Activated gamma-delta T cell treated with anti-CD3 and anti-CD28 coated beads, Interleukin-2, amount 50 U/mL, for 16 hours (primary cell): ENCODE measurements at places on chromosomes 7 and 10.

DNA sequence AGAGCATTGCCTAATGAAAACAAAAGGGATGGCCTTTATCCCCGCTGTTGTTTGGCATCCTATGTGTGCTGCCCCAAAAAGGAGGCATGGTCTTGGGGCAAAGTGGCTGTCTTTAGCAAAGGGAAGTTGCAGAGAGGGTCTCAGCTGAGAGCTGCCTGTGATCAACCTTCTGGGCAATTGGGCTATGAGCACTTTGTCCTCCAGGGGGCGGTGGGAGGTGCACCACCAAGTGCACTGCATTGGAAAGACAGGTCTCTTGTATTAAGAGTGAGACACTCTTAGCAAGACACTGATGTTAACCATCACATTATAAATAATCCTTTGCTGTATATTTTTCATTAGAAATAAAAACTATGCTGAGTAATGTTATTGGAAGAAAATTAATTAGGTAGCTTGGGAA lies 314.8 kb downstream of the POM121L12 start:
- no peak for DNase-seq

GRCh38 chr10:31263903-31264302 lies 55.1 kb upstream of the ZEB1 start:
- DNase-seq, result no peak

DNA sequence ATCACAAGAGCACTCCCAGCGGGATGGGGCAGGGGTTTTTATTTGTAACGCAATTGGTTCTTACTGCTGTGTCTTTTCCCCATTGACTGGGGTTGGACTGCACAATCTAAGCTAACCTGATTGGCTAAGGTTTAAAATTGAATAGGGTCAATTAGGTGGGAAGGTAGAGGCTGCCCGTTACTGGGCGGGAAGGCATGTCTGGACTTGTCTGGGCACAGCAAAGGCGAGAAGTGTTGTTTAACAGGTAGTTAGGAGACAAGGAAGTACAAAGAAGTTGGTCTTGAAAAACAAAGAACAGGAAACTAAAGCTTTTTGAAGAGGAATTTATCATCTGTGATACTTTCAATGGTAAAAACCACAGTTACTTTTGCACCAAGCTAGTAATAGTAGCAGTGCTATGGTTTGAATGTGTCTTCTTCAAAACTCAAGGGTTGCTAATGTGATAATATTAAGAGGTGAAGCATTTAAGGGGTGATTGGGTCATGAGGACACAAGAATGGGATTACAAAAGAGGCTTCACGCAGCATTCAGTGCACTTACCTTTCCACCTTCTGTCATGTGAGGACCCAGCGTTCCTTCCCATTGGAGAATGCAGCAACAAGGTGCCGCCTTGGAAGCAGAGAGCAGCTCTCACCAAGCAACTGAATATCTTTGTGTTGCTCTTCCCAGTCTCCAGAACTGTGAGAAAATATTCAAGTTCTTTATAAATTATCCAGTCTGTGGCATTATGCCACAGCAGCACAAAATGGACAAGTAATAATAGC lies 875.5 kb upstream of the SORCS1 start:
- no peak for DNase-seq

- DNase-seq, result no peak
Observed at GRCh38 chr10:58565271-58565670, 52.6 kb downstream of the BICC1 start.

DNA sequence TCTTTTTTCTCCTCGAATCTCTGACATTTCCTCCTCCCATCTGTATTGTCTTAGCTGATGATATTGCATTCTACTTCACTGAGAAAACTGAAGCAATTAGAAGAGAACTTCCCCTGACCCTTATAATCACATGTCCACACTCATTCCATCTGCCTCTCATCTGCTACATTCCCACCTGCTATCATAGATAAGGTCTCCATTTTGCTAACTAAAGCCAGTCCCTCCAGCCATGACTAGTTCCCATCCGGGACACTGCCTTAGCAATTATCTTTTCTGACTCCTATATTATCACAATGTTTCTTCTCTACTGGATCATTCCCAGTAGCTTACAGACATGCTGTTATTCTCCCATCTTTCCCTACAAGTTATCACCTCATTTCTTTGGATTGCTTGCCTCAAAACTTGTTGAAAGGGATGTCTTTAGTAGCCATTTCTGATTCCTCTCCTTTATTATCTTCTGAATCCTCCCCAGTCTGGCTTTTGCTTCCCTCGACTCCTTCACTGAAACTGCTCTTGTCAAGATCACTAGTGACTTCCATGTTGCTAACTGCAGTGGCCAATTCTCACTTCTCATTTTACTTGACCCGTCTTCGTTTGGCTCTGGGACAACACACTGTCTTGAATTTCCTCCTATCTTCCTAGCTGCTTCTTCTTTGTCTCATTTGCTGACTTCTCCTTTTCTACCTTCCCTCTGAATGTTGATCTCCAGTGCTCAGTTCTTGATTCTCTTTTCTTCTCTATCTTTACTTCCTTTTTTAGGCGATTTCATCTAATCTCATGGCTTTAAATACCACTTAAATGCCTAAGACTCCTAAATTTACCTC lies 35.9 kb downstream of the FZD1 start:
- no peak for DNase-seq

- no peak for DNase-seq
Observed at GRCh38 chr10:130018730-130019185, 54.7 kb upstream of the EBF3 start.

DNA sequence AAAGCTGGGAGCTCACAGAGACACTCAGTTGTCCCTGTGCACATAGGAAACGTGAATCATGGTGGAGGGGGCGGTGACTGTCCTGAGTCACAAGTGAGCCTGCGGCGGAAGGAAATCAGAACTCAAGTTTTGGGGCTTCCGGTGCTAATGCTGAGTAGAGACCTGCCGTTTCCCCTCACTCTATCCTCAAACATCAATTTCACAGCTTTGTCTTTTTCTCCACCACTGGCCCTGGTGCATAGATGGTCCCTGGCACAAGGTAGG lies 21.9 kb downstream of the ADCYAP1R1 start:
- no peak for DNase-seq

DNA sequence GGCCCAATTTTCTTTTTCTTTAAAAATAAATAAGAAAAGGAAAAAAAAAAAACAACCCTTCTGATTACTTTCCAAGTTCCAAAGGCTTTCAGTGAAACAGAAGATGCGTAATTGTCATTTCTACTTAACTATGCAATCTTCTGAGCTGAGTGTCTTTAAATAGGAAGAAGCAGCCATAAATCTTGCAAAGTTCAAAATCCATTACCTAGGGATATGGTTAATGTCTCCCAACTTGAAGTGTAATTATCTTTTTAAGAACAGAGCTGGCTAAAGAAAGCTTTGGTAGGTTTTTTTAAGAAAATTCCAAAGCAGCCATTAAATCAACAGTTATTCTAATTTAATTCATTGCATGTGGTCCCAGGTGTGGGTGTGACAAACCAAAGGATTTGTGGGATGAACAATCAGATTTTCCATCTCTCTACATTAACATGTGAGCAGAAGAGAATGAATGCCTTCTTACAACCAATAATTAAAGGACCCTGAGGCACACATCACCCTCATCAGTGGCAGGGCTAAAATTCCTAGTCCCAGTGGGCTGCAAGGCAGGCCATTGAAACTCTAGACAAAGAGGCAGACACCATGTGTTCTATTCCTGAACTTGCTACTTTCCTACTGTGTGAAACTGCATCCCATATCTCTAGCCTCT lies 419.2 kb downstream of the REEP3 start:
- DNase-seq, result no peak

GRCh38 chr7:90951229-90951628 lies 313.0 kb upstream of the FZD1 start:
- DNase-seq, result no peak

DNA sequence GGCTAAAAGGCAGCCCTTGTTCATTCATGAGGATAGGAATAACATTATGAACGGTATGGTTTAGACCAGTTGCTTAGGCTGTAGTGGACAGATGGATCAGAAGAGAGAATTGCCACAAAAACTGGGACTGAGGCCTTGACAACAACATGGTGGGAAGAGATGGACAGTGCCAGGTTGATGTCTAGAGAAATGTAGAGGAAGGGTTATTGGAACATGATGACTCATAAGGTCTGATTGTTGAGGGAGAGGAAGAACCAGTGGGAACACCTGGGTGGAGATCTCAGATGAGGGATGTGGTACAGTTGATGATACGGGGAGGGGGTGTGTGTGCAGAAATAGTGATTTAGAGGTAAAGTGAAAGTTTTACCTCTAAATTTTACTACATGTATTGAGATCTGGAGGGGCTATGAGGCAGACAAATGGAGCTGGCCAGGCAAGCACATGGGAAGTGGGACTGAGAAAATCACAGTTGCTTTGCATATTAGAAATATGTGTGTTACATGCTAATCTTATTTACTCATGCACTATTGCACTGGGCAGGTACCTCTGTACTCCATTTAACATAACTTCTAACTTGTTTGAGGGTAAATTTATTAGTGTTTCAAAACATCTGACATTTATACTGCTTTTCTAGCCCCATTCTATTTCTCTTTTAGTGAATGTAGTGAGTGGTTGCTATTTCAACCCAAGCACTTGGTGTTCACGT lies 65.6 kb downstream of the PLCE1 start:
- no peak for DNase-seq

DNA sequence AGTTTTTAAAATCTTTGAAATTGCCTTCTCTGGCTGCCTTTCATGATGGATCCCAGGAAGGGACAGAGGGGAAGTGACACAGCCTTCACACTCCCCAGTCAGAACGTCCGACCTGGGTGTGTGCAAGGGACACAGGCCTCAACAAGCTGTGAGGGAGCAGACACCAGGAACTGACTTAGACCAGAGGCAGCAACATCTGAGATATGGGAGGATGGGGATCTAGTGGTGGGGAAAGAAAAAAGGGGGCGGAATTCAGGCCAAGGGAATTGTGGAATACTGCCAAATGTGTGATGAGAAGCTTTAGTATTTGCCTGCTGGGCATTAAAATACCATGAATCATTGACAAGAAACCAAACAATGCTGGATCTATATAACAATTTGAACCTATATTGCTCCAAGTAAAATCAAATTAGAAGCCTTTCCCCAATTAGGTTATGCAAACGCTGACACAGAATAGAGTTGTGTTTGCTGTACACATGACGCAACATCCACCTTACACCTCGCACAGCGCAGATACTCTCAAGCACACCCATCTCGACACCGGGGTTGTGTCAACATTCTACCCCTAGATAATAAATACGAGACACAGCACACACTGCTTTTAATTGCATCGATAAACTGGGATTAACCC lies 17.2 kb upstream of the MNX1 start:
- no peak for DNase-seq

GRCh38 chr10:96902731-96903358 lies 70.7 kb downstream of the LCOR start:
- DNase-seq, result no peak

GRCh38 chr7:26688936-26689506 lies 175.4 kb downstream of the SKAP2 start:
- no peak for DNase-seq

DNA sequence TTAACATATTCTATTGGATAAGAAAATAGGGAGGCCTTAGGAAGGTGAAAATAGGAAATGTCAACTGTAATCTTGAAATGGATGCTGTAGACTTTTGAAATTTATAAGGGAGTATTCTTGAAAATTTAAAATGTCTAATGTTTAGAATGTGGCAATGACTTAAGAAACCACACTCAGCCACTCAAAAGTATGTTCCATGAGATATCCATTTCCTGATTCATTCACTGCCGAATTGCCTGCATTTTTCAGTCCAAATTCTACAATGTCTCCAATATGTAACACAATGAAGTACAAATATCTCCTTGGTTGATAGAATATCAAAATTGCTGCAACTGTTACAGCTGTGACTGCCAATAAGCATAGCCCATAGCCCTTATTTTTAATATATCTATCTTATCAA lies 25.9 kb downstream of the PRKG1 start:
- no peak for DNase-seq

- no peak for DNase-seq
Observed at GRCh38 chr10:48763403-48763965, 78.8 kb downstream of the WDFY4 start.

DNA sequence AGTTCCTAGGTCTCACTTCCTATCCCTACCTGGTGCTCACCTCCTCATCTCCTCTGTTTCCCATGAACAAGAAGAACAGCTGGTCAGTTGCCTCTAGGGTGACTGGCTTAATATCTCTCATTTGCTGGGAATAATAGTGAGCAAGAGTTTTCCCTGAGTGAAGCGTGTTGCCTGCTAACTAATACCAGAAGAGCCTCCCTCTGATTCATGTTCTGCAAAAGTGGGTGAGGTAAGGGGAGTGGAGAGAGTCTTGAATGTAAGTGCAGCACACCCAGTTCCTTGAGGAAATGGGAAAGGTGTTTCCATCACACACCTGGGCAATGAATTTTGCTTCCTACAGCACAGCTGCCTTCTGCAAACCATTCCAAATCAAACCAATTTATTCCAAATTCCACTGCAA lies 29.6 kb downstream of the FZD1 start:
- no peak for DNase-seq

DNA sequence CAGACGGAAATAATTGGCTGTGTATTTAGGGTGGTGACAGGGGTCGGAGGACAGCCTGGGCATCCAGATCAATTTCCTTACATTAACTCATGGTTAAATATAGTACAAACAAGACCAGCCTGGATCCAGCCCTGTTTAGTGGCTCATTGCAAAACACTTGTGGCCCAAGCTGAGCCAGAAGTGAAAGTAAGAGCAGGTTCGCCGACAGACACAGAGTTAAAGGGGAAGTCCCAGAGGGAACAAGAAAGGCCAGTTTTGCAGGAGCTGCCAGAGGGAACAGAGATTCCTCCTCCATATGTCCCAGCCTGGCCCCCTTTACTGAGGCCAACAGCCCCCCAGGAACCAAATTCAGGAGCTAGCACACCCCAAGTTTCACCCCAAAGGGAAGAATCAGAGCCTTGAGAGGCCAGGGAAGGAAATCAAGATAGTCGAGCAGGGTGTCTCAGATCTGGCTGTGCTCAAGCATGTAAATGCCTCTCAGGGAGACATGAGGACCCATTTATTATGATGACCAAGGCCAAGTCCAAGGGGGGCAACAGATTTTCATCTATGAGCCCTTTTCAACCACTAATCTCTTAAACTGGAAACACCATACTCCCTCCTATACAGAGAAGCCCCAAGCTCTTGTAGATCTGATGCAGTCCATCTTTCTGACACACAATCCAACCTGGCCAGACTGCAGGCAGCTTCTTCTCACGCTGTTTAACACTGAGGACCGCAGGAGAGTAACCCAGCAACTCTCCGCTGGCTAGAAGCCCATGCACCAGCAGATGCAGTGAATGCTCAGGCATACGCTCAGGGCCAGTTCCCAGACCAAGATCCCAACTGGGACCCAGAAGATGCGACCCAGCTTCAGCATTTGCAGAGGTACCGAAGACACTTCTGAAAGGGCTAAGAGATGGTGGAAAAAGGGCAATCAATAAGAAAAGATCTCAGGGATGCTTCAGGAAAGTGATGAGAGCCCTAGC lies 15.9 kb upstream of the ADCK2 start:
- DNase-seq, result no peak

DNA sequence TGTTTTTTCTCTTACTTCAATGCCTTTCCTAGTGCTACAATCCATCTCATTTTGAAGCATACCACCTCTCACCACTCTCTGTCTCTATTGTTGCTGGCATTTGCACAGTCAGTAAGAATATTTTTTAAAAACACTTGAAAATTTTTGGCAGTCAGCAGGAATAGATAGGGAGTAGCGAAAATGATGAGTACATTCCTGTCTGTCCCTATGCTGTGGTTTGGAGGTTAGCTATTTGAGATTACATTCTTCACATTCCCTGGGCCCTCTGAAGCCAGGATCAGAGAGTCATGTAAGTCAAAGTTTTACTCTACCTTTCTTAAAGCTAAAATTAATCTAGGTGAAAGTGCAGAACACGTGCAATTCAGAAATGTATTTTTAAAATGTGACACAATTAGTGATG lies 53.0 kb upstream of the MAGI2 start:
- DNase-seq, result no peak

GRCh38 chr10:118594392-118595063 lies 920 bp downstream of the PRLHR start:
- no peak for DNase-seq
